ENCODE measurements at places on chromosomes 11 and 22. TPM values are rescaled to one million over a fixed set of nuclear protein-coding genes. Genes with fewer than 3 reads are reported as not detected.

MS4A15 gene
- total RNA-seq = not detected

GRCh38 chr22:41234815-41235695 lies 5.7 kb downstream of the CHADL start:
- no peak for DNase-seq

PDE3B gene
- total RNA-seq = 2.8 TPM

DNA sequence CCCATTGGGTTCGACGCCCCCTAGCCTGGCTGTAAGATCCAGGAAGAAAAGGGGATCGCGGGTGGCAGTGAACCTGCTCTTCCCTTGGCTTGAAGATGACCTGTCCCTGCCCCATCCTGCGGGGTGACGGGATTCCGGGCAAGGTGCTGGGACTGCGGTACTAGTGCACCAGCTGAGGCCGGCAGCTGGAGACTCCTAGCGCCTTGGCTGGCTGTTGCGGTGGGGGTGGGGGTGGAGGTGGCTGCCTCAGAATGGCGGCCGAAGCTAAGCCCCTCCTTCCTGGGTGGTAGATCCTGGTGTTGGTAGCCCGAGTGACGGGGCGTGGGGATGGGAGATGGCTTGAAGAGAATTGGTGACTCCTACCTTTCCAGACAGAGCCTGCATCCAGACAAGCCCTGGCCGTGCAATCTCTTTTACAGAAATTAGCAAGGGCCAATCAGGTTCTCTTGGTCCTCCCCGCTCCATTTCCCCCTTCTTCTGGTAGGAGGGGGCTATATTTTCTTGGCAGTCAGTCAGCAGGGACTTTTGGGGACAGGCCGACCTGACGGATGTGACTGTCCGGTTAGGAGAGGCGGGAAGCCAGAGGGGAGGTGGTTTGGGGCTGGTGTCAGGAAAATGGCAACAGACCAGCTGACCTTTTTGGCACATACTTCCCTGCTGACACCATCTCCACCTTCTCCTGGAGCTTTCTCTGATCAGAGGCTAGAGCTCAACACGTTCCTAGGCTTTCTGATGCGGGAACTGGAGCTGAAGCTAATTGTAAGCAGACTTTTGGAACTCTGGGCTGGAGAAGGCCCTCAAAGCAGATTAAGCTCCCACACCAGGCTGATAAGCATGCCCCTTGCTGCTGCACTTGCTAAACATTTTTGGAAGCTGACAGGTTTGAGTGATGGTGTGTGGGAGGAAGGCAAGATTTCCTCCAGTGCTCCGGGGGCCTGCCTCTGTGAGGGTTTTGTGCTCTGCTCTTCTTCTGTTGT lies 2.0 kb downstream of the NAV2 start:
- DNase-seq = no peak

DNA sequence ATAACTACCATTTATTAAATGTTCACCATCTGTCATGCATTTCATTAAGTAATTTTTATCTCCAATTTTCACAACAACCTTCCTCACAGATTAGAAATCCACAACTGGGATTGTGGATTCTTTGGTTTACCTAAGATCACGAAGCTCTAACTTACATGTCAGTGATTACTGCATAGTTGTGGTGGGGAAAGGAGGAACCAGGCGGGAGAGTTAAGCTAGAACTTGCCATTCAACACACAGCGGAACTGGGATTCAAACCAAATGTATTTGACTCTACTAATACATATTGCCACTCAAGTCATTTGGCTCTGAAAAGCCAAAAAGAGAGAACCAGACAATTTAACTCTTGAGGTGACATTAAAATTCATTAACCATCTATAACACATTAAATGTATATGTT lies 10.4 kb upstream of the LAYN start:
- no peak for DNase-seq

GRCh38 chr22:26547426-26547825 lies 35.2 kb upstream of the TFIP11 start:
- DNase-seq = no peak

DNA sequence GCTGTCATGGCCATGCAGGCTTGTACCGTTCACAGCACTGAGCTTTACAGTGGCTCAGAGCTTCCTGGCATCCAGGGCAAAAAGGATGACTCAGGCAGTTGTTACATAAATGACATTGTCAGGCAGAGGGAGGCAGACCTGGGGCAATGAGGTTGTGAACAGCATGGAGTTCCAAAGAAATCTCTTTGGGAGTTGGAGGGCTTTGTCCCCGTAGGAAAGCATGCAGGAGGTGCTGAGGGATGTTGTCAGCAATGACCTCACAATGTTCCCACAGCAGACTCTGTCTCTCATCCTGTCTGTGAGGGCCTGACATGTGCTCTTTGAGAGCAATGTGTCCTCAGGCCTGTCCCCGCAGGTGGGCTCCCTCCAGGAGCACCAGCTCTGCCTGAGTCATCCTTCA lies 25.9 kb upstream of the PDE2A start:
- no peak for DNase-seq

GRCh38 chr22:40001800-40002577 lies 7.2 kb downstream of the FAM83F start:
- no peak for DNase-seq

TMEM86A gene
- total RNA-seq = 42.9 TPM

GRCh38 chr11:46889689-46890475 lies 28.5 kb downstream of the LRP4 start:
- no peak for DNase-seq

All from suprapubic skin (tissue), 4 donors.